Left renal pelvis (tissue), 4 donors: ENCODE measurements at places on chromosomes 4 and X. TPM values are rescaled to one million over a fixed set of nuclear protein-coding genes. Genes with fewer than 3 reads are reported as not detected.

GRCh38 chr4:15755321-15756155 is 22.6 kb upstream of the CD38 start:
- DNase-seq = no peak

TEX11 gene
- polyA plus RNA-seq = 0.08 TPM

- no peak for DNase-seq
Measured at GRCh38 chr4:77473509-77473908, 132.1 kb upstream of the CXCL13 start.

GRCh38 chr4:92257931-92258857 is 45.6 kb upstream of the GRID2 start:
- no peak for DNase-seq

PDZD4 gene
- 7.8 TPM for polyA plus RNA-seq

GRCh38 chrX:148976571-148977400 is 476.4 kb downstream of the AFF2 start:
- no peak for DNase-seq

- DNase-seq = no peak
Measured at GRCh38 chr4:149638073-149638472, 177.6 kb downstream of the IQCM start.

DNA sequence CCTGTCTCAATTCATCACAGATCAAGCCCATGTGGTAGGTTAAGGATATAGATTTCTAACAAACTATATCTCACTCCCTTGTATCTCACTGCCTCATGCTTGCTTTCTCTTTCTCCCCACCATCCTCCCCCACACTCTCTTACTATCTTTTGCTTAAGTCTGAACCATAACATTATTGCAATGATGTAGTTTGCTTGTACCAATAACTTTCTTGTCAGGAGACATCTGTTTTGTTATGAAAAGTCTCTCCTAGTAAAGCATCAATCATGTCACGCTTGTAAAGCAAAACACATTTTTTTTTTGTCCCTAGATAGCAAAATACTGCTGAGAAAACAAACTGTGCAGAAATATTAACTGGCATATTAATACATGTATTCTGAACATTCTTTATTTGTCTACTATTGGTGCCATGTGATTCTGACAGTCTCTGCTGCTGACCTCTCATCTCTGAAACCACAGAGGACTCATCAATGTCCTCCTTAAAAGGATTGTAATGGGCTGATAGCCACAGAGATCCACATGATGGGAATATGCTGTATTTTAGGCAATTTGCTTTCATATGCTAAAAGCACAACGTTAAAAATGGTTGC is 217.5 kb downstream of the VEGFC start:
- DNase-seq = no peak

DNA sequence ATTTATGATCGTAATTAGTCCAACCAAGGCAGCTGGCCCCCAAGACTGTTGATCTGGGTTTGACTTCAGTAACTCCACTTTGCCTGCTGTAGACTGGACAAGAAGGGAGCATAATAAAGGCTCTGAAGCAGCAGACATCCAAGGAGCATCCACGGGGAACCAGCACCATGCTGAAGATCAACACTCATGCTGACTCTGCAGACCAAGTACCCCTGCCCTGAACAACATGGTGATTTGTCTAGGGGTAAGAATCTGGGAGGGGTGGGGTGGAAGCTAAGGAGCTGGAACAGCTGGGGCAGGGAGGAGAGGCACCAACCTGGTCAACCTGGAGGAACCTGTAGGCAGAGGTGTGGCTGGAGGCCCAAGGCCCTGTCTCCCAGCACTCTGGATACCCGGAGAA is 2.1 kb downstream of the TEC start:
- DNase-seq = no peak
